ENCODE measurements at places on chromosomes 13 and 19. TPM values are rescaled to one million over a fixed set of nuclear protein-coding genes. Genes with fewer than 3 reads are reported as not detected.
A peak's percentile ranks its signal among the peaks of the same experiment; 100 is the strongest.

The PDX1 gene
- polyA plus RNA-seq, result not detected

DNA sequence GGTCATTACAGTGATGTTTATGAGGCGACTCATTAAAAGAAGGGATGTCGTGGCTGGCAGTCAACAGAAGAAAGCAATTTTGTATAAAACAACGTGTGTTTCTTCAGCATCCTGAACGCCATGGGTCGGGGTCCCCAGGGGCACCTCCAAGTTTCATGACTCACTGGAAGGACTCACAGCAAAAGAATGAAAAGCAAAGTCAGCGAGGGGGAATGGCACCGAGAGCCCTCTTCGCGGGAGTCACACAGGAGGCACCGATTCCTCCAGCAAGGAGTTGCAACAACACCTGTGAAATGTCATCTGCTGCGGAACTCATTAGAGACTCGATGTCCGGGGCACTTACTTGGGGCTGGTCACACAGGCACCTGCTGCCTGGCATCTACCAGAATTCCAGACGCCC, 130.7 kb upstream of the PEG3 start:
- no peak for DNase-seq

DNA sequence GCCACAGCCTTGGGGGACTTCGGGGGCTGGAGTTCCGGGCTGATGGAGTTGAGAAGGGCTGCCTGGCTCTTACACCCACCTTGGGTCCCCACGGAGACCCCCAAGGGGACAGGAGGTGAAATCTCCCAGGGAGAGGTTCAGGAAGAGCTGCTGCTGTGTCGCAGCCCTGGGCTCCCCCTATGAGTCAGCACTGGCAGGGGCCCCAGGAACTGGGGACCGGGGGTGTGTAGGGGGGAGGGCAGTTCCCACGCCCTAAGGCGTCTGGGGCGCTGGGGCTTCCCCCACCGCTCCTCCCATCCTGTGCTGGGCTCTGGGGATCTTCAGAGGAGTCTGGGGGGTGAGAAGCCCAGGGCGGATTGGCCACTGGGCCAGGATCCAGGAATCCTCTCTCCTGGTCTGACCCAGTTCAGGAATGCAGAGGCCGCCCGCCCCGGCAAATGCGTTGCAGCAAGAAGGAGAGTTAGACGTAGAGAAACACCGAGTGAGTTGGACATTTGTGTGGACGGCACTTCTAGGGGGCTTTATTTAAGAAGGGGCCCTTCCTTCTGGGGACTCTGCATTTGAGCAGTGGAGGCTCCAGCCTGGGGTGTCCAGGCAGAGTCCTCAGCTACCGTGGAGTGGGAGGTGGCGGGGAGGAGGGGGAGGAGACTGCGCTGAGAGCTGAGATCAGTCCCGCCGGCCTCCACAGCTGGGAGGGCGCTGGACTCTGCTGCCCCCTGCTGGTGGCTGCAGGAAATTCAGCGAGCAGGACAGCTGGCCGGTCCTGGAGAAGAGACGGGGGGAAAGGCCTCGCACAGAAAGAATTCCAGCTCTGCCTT, 15.0 kb upstream of the NANOS3 start:
- peak; percentile 96 for DNase-seq

- no peak for DNase-seq
These were observed 498.7 kb downstream of the DACH1 start for GRCh38 chr13:71368336-71368735.

- DNase-seq, result no peak
These were observed 85.8 kb upstream of the UBL3 start for GRCh38 chr13:29936051-29936813.

Data from ovary (tissue), 10 donors.